ENCODE measurements at places on chromosomes 3 and 15. TPM values are rescaled to one million over a fixed set of nuclear protein-coding genes. Genes with fewer than 3 reads are reported as not detected.
A peak's percentile ranks its signal among the peaks of the same experiment; 100 is the strongest.

CLDN1 gene
- 11.0 TPM for total RNA-seq

SLC27A2 gene
- 8.9 TPM for total RNA-seq

PCOLCE2 gene
- 37.8 TPM for total RNA-seq

SLC12A8 gene
- 87.7 TPM for total RNA-seq

DHX30 gene
- total RNA-seq: 73.6 TPM

CATSPER2 gene
- 6.7 TPM for total RNA-seq

DUOXA2 gene
- 11.8 TPM for total RNA-seq

GRCh38 chr15:72197460-72198355 is at the start of gene GRAMD2A:
Gene GRAMD2A (minus strand): TSS chr15:72197787.
- H3K27me3 ChIP-seq: no peaks in the 10 kb centered on the region
- H3K36me3 ChIP-seq: peaks cover 24% of the 10 kb centered on the region
- H3K27ac ChIP-seq: no peak within 1 kb of the TSS
- peak; percentile 66 for DNase-seq
- H3K4me3 ChIP-seq: peak within 1 kb of the TSS; percentile 53
- no peaks in the 10 kb centered on the region for H3K4me1 ChIP-seq

- H3K4me1 ChIP-seq: peaks cover 9% of the 10 kb centered on the region
- DNase-seq: no peak
- H3K27me3 ChIP-seq: no peaks in the 10 kb centered on the region
- no peak overlapping the region for H3K4me3 ChIP-seq
- no peak overlapping the region for H3K27ac ChIP-seq
Observed at GRCh38 chr3:47464588-47464987, 11.2 kb downstream of the SCAP start.

- H3K27ac ChIP-seq: no peak overlapping the region
- H3K36me3 ChIP-seq: no peaks in the 10 kb centered on the region
- no peak for DNase-seq
Observed at GRCh38 chr15:90813796-90814190, 54.6 kb upstream of the FURIN start.

- H3K36me3 ChIP-seq: no peaks in the 10 kb centered on the region
- peak within 1 kb of the TSS; percentile 96 for H3K27ac ChIP-seq
- H3K4me3 ChIP-seq: peak within 1 kb of the TSS; percentile 84
- no peaks in the 10 kb centered on the region for H3K27me3 ChIP-seq
- H3K4me1 ChIP-seq: peaks cover 47% of the 10 kb centered on the region
Observed at GRCh38 chr3:4979428-4980228, at the start of gene BHLHE40. Gene BHLHE40 (plus strand): TSS chr3:4979437. CDS start chr3:4979719, 282 bp downstream.

GRCh38 chr3:71332813-71333212 is 250.7 kb downstream of the FOXP1 start:
- H3K36me3 ChIP-seq: no peaks in the 10 kb centered on the region
- H3K4me3 ChIP-seq: no peak overlapping the region
- H3K27me3 ChIP-seq: no peaks in the 10 kb centered on the region
- no peak overlapping the region for H3K27ac ChIP-seq
- DNase-seq: no peak

DNA sequence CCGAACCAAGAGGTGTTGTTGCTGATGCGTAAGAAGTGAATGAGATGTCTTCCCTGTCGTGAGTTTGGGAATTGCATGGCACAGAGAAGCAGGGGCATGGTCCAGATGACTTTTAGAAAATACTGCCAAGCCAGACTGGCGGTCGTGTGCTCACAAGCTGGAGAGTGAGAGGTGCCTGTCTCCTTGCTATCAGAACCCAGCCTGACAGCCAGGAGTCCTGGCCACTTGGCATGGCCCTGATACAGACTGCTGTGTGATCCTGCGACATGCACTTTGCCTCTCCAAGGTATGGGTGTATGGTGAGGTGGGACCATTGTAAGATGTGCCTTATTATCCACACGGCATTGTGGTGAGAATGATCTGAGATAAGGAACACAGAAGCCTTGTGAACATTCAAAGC is 93.0 kb downstream of the SMAD3 start:
- no peaks in the 10 kb centered on the region for H3K27me3 ChIP-seq
- no peak overlapping the region for H3K4me3 ChIP-seq
- no peak for DNase-seq
- peak overlapping the region; percentile 52 for H3K27ac ChIP-seq
- H3K4me1 ChIP-seq: peaks cover 59% of the 10 kb centered on the region

DNA sequence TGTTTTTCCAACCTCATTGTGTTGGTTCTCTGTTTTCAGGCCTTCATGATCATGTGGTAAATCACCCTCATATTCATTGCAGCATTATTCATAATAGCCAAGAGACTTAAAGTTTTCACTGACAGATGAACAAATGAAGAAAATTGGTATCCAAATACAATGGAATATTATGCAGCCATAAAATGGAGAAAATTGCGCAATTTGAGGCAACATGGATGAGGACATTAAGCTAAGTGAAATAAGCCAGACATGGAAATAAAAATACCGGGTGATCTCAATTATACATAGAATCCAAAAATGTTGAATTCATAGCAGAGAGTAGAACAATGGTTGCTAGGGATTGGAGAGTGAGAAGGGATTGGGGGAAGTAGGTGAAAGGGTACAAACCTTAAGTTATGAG is 491.9 kb upstream of the KCNMB2 start:
- no peak for DNase-seq
- no peak overlapping the region for H3K27ac ChIP-seq
- no peaks in the 10 kb centered on the region for H3K27me3 ChIP-seq

DNA sequence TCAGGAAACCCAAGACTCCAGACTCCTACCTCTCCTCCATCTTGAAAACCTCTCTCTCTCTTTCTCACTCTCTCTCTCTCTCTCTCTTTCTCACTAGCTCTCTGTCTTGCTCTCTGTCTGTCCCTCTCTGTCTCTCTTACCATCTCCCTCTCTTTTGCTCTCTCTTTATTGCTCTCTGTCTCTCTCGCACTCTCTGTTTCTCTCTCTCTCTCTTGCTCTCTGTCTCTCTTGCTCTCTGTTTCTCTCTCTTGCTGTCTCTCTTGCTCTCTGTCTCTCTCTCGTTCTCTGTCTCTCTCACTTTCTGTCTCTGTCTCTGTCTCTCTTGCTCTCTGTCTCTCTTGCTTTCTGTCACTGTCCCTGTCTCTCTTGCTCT is 75.0 kb upstream of the NR2E3 start:
- no peak overlapping the region for H3K27ac ChIP-seq
- no peaks in the 10 kb centered on the region for H3K4me1 ChIP-seq
- no peaks in the 10 kb centered on the region for H3K27me3 ChIP-seq
- H3K36me3 ChIP-seq: no peaks in the 10 kb centered on the region
- no peak for DNase-seq

DNA sequence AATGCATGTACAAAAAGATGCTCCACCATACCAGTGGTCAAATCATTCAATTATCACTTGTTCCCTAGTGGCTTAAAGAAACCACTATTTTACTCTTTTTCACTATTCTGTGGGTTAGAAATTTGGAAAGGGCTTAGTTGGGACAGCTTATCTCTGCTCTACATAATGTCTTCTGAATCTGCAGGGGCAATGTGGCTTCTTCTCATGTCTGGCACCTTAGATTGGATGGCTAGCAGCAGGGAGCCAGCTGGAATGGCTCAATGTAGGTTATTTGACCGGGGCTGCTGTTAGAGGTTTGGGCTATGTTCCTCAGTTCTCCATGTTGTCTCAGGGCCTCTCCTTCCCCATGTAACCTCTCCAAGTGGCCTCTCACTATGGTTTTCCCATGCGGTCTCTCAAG is 57.5 kb upstream of the EPHB1 start:
- no peaks in the 10 kb centered on the region for H3K4me1 ChIP-seq
- H3K27ac ChIP-seq: no peak overlapping the region
- no peaks in the 10 kb centered on the region for H3K27me3 ChIP-seq
- H3K4me3 ChIP-seq: no peak overlapping the region
- DNase-seq: no peak

DNA sequence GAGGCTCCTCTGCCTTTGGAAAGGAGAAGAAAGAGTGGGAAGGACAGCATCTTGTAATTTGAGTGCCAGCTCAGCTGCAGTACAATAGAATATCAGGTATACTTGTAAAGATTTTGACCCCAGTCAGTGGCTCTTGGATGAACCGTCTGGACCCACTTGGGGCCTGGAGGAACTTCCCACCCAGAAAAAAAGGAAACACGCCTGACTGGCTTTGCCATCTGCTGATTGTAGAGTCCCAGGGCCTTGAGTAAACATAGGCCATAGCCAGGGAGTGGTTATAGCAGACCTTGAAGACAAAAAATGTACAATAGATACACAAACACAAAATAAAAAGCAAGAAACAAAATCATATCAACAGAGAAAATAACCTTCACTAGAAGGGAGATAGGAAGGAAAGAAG is 112.1 kb downstream of the GOLIM4 start:
- DNase-seq: no peak
- no peaks in the 10 kb centered on the region for H3K36me3 ChIP-seq
- no peaks in the 10 kb centered on the region for H3K27me3 ChIP-seq
- H3K4me3 ChIP-seq: no peak overlapping the region
- H3K4me1 ChIP-seq: no peaks in the 10 kb centered on the region

GRCh38 chr3:48194446-48195071 is 6.3 kb upstream of the CDC25A start:
- no peak overlapping the region for H3K27ac ChIP-seq
- no peak overlapping the region for H3K4me3 ChIP-seq
- DNase-seq: peak; percentile 78
- no peaks in the 10 kb centered on the region for H3K27me3 ChIP-seq
- H3K36me3 ChIP-seq: no peaks in the 10 kb centered on the region

GRCh38 chr3:101779822-101780381 is 891 bp downstream of the NXPE3 start:
- peaks cover 8% of the 10 kb centered on the region for H3K4me1 ChIP-seq
- H3K36me3 ChIP-seq: peaks cover 8% of the 10 kb centered on the region
- no peak for DNase-seq
- peak overlapping the region; percentile 88 for H3K4me3 ChIP-seq

DNA sequence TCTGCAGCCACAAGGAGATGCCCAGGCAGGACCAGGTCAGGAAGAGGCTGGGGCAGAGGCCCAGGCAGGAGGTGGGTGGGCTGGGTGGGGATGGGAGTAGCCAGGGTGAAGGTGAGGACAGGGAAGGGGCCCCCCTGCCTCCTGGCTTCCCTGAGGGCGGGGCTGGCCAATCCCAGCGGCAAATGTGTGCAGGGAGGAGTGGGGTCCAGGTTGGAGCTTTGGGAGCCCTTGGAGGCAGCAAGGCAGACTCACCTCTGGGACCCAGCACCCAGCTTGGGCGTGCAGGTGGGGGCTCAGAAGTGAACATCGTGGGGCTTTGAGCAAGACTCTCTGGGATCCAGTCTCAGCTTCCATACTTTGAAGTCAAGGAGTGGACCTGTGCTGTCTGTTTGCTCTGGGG is 25.2 kb downstream of the GP9 start:
- H3K4me1 ChIP-seq: no peaks in the 10 kb centered on the region
- no peak for DNase-seq
- no peak overlapping the region for H3K27ac ChIP-seq
- H3K36me3 ChIP-seq: no peaks in the 10 kb centered on the region
- H3K27me3 ChIP-seq: no peaks in the 10 kb centered on the region

GRCh38 chr3:166211451-166211850 is 374.2 kb upstream of the BCHE start:
- H3K27me3 ChIP-seq: no peaks in the 10 kb centered on the region
- H3K36me3 ChIP-seq: no peaks in the 10 kb centered on the region
- no peak for DNase-seq
- no peaks in the 10 kb centered on the region for H3K4me1 ChIP-seq

GRCh38 chr3:194654443-194654842 is 17.5 kb downstream of the LSG1 start:
- DNase-seq: no peak
- H3K4me3 ChIP-seq: no peak overlapping the region
- H3K27me3 ChIP-seq: no peaks in the 10 kb centered on the region
- peaks cover 55% of the 10 kb centered on the region for H3K36me3 ChIP-seq

GRCh38 chr15:85151861-85152260 is 170.2 kb downstream of the PDE8A start:
- H3K4me1 ChIP-seq: no peaks in the 10 kb centered on the region
- no peak for DNase-seq
- no peak overlapping the region for H3K27ac ChIP-seq

GRCh38 chr3:194072097-194072428 is 63.9 kb upstream of the HES1 start:
- no peaks in the 10 kb centered on the region for H3K27me3 ChIP-seq
- no peak overlapping the region for H3K27ac ChIP-seq
- DNase-seq: no peak
- H3K4me1 ChIP-seq: peaks cover 12% of the 10 kb centered on the region
- H3K36me3 ChIP-seq: no peaks in the 10 kb centered on the region

DNA sequence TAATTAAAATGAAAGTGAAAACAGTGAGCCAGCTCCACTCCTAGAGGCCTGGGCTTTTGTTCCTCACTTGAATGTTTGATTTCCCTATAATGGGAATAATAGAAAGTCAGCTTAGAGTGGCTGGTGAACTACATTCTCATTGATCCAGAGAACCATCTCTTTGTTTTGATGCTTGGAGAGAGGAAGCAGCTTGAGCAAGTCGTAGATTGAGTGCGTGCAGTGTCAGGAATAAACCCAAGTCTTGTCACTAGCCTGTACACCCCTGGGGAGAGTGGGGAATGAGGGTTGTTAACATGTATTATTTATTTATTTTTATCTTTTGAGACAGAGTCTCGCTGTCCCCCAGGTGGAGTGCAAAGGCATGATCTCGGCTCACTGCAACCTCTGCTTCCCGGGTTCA is 885 bp upstream of the LSG1 start:
- no peaks in the 10 kb centered on the region for H3K27me3 ChIP-seq
- no peaks in the 10 kb centered on the region for H3K36me3 ChIP-seq
- peak overlapping the region; percentile 94 for H3K27ac ChIP-seq
- no peak for DNase-seq
- H3K4me3 ChIP-seq: peak overlapping the region; percentile 49

DNA sequence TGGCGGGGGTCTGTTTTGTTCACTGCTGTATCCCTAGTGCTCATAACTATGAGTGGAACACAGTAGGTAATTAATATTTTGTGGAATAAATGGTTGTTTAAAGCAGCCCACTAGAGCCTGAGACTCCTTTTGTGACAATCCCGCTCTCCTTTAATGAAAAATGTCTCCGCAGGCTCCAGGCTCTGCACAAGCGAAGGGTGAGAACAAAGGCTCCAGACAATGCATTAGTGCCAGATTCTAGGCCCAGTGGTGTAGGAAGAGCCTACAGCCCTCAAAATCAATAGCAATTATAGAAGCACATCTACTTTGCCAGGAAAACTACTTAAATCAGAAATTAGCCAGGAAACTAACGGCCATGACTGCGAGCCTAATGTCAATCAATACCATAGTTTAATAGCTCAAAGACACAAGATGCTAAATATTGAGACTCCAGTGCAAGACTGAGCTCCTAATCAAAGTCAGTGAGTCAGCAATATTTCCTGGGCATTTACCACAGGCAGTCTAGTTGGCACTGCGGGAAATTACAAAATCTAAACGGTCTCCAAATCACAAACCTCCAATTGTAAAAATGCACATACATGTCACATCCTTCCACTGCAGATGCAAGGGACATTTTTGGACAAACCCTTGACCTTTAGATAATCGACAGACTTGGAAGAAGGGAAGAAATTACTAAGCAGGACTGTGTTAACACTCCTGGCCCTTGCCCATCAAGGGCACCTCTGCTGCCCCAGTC is 2.3 kb downstream of the ANXA2 start:
- H3K27me3 ChIP-seq: no peaks in the 10 kb centered on the region
- H3K36me3 ChIP-seq: no peaks in the 10 kb centered on the region
- no peak for DNase-seq
- H3K27ac ChIP-seq: peak overlapping the region; percentile 48
- H3K4me1 ChIP-seq: peaks cover 62% of the 10 kb centered on the region

- peak; percentile 22 for DNase-seq
- no peaks in the 10 kb centered on the region for H3K36me3 ChIP-seq
- peaks cover 19% of the 10 kb centered on the region for H3K4me1 ChIP-seq
- no peak overlapping the region for H3K27ac ChIP-seq
- H3K4me3 ChIP-seq: no peak overlapping the region
Observed at GRCh38 chr15:63439536-63440264, 58.1 kb upstream of the CA12 start.
